ENCODE measurements at places on chromosomes 1 and 21.
A peak's percentile ranks its signal among the peaks of the same experiment; 100 is the strongest.

- DNase-seq, result no peak
Measured at GRCh38 chr1:186792870-186793581, 35.7 kb upstream of the PLA2G4A start.

DNA sequence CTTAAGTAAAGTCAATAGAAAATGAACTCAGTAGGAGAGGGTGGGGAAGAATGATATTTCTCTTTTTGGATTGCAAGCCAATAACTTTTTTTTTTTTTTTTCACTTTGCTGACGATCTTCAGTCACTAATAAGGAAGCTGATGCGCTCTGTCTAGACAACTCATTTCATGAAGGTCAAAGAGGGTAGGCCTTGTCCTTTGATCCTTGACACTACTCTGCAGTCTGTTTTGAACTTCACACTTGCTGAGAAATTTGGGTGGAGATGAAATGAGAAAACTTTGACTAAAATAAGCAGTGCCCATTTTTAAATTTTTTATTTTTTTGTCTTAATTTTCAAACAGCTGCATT lies 20.9 kb upstream of the PLXNA2 start:
- DNase-seq, result no peak

GRCh38 chr21:28069450-28069923 lies 923.2 kb downstream of the LTN1 start:
- no peak for DNase-seq

- DNase-seq, result no peak
Measured at GRCh38 chr1:172325531-172325930, 95.0 kb upstream of the C1orf105 start.

DNA sequence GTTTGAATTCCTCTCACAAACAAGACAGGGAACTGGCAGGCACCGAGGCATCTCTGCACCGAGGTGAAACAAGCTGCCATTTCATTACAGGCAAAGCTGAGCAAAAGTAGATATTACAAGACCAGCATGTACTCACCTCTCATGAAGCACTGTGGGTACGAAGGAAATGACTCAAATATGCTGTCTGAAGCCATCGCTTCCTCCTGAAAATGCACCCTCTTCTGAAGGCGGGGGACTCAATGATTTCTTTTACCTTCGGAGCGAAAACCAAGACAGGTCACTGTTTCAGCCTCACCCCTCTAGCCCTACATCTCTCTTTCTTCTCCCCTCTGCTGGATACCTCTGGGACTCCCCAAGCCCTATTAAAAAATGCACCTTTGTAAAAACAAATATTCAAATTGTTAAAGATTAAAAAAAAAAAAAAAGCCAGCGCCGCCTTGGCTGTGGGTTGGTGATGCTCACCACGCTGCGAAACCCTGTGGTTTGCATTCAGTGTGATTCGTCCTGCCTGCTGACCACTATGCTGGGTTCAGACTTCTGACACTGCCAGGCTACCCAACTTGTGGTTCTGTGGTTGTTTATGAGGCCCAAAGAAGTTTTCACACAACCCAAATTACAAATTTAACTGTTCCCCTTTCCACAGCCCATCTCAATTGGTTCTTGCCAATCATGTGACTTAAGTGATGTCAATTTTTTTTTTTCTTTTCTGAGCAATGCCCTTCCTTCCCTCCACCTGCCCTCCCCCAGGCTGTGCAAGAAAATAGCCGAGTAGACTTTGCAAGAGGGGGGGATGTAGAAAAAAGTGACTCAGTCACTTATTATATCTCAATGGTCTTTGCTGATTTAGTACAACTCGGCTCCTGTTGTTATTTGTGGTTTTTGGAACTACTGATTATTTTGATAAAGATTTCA lies at the start of gene RUNX1:
Gene RUNX1, minus strand, starts transcription at position 597 of the 912 bp plus-strand sequence.
- peak; percentile 61 for DNase-seq

GRCh38 chr1:21106709-21107108 lies 70.0 kb downstream of the EIF4G3 start:
- no peak for DNase-seq

GRCh38 chr1:30684881-30685795 lies 38.2 kb downstream of the MATN1 start:
- DNase-seq, result no peak

GRCh38 chr1:34331020-34331926 lies 154.6 kb downstream of the C1orf94 start:
- DNase-seq, result no peak

- no peak for DNase-seq
Measured at GRCh38 chr1:163399001-163399400, 77.2 kb downstream of the NUF2 start.

GRCh38 chr1:204602111-204602579 lies 83.4 kb downstream of the LRRN2 start:
- no peak for DNase-seq

DNA sequence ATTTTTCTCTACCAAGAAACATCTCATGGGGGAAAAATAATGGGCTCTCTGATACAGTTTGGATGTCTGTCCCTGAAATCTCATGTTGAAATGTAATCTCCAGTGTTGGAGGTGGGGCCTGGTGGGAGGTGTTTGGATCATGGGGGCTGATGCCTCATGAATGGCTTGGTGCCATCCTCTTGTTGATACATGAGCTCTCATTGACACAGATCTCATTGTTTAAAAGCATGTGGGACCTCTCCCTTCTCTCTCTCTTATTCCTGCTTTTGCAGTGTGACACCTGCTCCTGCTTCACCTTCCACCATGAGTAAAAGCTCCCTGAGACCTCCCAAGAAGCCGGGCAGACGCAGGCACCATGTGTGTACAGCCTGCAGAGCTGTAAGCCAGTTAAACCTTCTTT lies 332.5 kb upstream of the NRIP1 start:
- DNase-seq, result no peak

DNA sequence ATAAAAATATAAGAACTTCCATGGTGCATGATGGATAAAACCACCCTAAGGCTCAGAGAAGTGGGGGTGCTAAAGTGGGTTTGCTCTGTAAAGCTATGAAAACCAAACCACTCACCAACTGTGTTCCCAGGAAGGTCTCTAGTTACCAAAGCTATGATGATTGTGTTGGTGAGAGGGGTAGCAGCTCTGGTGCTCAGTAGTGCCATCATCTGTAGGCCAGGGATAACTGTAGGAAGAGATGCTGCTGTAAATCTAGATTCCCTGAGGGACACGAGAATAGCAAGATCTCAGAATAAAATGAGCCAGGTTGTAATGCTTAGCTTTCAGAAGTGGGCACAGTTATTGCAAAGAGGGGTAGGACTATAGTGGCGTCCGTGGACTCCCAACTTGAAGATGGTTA lies 124.5 kb downstream of the GREM2 start:
- no peak for DNase-seq

DNA sequence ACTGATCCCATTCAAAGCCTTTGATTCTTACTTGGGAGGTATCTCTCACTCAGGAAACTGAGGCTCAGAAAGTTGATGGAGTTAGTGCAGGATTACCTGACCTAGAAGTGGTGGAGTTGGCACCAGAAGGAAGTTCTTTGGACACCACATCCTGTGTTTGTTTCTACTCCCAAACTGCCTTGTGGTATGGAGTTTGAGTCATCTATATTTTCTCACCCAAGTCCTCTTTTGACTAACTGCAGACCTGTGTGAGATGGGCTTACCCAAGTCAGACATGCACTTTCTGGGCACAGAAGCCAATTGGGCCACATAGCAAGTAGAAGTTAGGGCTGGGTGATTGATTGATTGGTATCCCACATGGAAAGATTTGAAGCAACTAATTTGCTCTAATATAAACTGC lies 36.1 kb downstream of the FGGY start:
- no peak for DNase-seq

GRCh38 chr1:18486195-18486594 lies 5.5 kb downstream of the KLHDC7A start:
- DNase-seq, result no peak

GRCh38 chr1:213719462-213719861 lies 268.3 kb upstream of the PROX1 start:
- DNase-seq, result no peak

- DNase-seq, result no peak
Measured at GRCh38 chr1:53878492-53879105, 11.0 kb downstream of the YIPF1 start.

DNA sequence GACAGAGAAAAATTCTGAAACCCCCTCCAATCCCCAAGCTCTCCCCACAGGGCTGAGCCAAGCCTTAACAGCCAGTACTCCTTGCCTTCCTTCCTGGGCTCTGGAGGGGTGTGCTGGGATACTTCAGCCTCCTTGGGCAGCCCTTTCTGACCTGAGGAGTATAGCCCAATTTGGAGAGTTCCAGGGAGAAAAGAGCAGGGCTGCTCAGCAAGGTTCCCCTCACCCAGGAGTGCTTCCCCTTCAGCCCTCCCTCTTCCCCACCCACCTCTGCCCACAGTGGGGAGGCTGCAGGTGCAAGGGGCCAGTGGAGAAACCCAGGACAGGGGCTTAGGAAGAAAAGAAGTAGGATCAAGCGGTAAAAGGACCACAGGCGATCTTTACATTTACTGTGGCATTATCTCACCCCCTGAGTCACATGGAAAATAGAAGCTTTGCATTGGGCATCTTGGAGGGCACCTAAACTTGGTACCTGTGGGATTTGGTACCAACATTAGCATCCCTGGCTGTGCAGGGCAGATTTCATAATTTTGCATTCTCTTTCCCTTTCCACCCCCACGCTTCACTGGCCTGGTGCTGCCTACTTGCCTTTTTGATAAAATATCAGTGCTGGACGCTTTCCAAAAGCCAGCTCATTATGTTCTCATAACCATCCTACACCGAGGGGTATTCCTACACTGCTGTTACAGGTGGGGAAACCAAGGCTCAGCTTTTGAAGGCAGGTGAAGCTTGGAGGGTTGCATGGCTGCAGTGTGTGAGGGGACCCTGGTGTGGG lies 2.8 kb upstream of the ADORA1 start:
- no peak for DNase-seq

DNA sequence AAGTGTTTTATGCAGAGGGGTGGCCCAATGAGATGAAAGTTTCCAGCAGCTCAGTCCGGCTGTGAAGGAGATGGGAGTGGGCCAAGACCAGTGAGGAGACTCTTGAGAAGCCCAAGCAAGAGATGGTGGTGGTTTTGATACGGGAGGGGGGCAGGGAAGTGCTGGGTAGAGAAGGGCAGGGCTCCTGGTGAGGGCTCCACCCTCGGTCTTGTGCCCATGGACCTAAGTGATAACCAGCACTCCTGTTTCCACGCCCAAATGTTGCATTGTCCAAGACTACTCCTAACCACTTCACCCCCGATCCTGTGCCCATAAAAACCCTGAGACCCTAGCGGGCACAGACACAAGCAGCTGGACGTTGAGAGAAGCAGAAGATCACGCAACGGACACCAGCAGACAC lies 140.9 kb downstream of the MIS18A start:
- DNase-seq, result no peak

GRCh38 chr1:163291461-163291860 lies 30.3 kb upstream of the NUF2 start:
- DNase-seq, result no peak

GRCh38 chr1:108801101-108801500 lies 54.6 kb downstream of the STXBP3 start:
- DNase-seq, result no peak

GRCh38 chr1:28934676-28935075 lies 20.3 kb downstream of the EPB41 start:
- no peak for DNase-seq

GRCh38 chr1:8633741-8634501 lies 183.5 kb downstream of the RERE start:
- no peak for DNase-seq

- DNase-seq, result no peak
Measured at GRCh38 chr1:178267646-178268094, 173.8 kb downstream of the RASAL2 start.

DNA sequence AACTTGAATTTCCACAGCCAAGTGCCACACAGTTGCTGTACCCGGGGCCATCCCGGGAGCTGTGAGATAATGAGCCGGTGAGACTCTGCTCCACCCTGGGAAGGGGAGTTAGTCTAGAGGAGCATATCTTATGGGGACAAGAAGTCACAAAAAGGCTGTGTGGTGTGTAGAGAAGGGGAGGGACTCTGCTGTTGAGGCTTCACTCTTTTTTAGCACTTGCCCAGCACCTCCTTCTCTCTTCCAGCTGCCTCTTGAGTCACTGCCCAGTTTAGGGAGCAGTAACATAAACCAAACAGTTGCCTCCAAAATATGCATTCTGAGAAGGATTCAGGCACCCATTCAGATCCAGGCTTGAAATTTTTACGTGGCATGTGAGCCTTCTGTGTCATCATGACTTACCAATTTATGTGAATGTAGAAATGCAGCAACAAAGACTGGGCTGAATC lies 744 bp upstream of the WDR26 start:
- no peak for DNase-seq

DNA sequence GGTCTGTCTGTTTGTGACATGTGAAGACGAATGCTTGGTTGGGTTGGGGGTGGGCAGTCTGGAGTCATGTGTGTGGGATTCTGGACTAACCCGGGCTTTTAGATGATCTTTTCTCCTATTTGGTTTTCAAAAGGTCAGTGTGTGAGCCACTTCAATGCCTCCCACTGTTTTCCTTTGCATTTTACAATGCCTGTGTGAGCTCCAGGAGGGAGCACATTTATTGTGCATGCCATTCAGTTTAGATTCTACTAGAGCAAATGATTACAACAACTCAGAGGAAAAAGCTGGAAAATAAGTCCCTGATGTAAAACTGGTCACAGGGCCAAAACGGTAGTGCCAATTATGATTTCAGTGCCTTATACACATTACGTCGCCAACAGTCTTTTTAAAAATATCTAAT lies 90.9 kb downstream of the LYPLAL1 start:
- no peak for DNase-seq

GRCh38 chr1:198558402-198558801 lies 17.9 kb upstream of the ATP6V1G3 start:
- DNase-seq, result no peak

DNA sequence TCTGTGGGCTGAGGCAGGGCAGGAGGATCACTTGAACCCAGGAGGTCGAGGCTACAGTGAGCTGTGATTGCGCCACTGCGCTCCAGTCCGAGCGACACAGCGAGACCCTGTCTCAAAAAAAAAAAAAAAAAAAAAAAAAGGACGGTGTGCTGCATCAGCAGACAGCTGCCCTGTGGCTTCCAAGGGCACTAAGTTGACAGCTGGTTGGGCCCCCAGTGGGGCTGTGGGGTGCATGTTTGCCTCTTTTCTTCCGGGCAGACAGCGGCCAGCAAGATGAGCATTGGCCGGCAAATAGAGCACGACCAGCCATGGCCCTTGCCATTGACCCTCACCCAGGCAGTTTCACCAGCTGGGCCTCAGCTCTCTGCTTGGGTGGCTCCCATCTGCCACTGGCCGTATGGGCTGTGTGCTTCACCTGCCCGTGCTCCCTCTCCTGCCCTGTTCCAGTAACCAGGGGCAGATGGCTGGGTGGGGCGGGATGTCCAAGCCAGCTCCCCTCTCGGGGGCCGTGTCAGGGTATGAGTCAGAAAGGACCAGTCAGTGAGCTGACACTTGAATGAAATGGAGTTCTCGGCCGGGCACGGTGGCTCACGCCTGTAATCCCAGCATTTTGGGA lies 12.3 kb upstream of the SLC25A34 start:
- no peak for DNase-seq

DNA sequence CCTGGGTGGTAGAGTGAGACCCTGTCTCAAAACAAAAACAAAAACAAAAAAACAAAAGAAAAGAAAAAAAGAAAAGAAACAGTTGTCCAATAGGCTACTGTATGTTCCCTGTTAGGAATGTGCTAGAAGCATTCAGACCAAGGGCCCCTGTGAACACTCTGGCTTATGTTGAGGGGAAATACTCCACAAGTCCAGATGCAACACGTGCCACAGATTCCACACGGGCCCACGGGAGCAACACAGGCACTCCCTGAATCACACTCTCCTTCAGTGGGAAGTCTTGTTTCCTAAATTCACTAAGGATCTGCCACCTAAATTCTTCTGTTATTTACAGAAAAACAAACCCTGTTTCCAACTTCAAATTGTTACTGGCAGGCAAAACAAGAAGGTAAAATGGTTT lies 291.1 kb downstream of the PCP4 start:
- no peak for DNase-seq

GRCh38 chr1:31879981-31880608 lies 58.1 kb downstream of the PTP4A2 start:
- no peak for DNase-seq

All from activated T-helper 1 cell treated with Interleukin-2 at 50 U/mL for 16 hours (primary cell).